ENCODE measurements at places on chromosomes 7 and 10.

DNA sequence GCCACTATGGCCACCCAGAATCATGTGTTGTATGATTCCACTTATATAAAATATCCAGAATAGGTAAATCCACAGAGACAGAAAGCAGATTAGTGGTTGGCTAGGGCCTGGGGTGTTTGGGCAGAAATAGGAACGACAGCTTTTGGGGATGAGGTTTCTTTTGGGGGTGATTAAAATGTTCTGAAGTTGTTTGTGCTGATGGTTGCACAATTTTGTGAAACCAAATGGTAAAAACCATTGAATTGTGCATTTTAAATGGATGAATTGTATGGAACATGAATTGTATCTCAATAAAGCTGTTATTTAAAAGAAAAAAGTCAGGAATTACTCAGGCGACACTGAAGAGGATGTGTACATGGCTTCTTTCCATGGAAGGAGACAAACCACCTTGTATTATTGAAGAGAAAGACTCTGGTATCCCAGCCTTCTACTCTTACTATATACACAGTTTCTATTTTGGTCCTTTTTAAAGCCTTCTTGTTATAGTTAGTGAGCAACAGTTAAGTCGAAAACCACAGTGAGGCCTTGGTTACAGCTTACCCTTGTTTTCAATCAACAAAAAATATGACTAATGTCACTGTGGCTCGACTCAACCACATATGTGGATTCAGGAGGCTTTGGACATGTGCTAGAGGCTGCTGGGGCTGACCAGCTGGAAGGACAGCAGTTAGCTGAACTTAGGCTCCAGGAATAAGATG, 57.1 kb upstream of the KMT2E start:
- no peak for DNase-seq

DNA sequence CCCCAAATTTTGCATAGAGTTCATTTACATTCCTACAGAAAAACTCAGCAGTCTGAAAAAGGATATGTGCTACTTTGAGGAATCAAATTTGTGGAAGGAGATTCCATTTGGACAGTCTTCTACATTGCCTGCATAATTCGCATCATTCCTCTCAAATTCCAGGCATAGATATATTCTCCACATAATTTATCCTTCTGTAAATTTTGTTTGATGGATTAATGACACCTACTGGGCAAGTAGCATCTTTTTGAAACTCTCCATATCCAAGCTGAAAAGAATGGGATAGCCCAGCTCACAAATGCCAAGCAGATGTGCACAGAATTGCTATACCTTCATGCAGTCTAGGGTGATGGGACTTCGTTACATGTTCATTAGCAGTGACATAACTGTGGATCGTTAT, 515.3 kb downstream of the AUTS2 start:
- no peak for DNase-seq

GRCh38 chr10:129046962-129047361, 420.1 kb upstream of the MGMT start:
- no peak for DNase-seq

DNA sequence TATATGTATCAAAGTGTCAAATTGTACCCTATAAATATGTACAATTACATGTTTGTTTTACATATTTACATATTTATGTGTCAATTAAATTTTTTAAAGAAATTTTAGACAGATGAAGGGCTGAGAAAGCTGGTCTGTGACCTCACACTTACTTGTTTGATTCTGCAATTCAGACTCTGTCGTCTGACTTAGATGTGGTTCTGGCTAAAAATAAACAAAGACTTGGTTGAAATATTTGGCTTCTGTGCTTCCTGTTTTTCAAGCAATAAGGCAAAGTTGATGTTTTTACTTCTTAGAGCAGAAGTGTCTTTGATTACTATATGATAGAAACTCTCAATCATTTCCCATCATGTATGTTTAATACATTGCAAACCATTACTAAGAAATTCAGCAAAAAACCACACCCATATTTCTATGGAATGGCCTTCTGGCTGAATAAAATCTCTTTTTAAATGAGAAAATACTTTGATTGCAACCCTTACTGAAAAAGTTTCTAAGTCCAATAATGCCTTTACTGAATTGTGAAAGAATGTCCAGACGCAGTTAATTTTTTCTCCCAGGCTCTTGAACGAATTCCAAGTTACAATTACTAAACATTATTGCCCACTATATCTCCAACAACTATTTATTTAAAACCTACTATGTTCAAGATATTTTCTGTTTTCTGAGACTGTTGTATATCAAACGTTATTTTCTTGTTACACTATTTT, 59.5 kb upstream of the PRKG1 start:
- no peak for DNase-seq

- no peak for DNase-seq
Observed at GRCh38 chr7:124918662-124919061, 11.0 kb downstream of the POT1 start.
